ENCODE measurements at places on chromosomes 7 and 10. TPM values are rescaled to one million over a fixed set of nuclear protein-coding genes. Genes with fewer than 3 reads are reported as not detected.

DNA sequence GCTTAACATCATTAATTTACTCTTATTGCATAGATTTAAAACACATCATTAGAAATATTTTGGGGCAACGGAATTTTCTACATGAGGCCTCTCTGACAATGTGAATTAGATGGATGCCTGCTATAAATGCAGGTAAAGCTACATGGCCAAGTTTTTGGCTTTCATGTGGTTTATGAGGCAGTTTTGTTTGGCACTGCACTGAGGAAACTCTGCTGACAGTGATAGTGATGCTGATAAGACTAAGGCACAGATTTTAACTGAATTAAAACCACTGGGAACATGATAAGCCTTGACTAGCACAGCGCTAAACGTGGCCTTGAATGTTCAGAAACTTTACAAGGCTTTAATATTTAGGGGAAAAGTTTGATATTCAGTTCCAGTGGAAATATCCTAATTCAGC lies 114.3 kb upstream of the NOBOX start:
- DNase-seq = peak; percentile 27

FAM53B gene
- 15.2 TPM for total RNA-seq

DNA sequence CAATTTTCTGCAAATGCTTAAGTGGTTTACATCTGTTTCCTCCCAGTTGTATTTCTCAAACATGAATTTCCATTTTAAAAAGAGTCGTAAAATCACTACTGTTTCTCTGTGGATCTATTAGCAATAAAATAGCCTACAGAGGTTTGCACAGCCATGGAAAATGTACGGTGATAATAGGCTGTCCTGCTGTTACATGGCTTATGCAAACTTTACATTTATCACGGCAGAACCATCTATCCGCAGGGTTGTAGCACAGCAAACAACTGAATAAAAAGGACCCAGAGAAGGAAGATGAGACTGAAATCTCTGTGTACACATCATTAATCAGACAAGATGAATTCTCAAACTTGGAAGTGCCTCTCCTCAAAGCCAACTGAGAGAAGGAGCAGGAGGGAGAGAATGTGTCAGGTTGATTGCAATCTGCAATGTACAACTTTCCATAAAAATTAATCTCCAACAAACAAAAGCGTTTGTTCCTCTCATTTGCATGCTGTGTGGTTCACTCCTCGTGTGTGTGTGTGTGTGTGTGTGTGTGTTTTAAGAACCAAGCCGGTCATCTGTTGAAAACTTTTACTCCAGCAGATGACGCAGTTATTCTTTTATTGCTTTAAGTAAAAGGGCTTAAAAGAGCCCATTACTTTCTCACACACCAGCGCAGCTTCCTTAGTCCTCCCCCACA lies 279.3 kb downstream of the SKAP2 start:
- no peak for DNase-seq

- DNase-seq = peak; percentile 56
These were observed 670 bp downstream of the TPK1 start for GRCh38 chr7:144835155-144835611.

GRCh38 chr7:16397501-16398145 lies 23.7 kb downstream of the CRPPA start:
- DNase-seq = no peak

CPN1 gene
- not detected for total RNA-seq

DNA sequence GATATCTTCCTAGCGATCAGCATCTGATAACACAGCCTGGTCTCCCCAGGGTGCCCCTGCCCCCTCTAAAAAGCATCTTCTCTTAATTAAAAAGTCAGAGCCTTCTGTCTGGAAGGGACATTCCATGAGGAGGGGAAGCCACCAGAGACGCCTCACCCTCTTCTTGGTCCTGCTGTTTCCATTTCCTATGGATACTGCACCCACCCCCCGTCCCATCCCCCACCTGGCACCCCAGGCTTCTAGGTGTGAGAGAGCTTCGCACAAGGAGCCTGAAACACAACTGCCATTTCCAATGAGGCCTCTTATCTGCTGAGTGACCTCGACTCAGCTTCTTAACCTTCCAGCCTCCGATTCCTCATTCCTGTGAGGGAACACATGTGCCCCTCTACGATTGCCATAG lies 51.4 kb downstream of the COL13A1 start:
- no peak for DNase-seq

DNA sequence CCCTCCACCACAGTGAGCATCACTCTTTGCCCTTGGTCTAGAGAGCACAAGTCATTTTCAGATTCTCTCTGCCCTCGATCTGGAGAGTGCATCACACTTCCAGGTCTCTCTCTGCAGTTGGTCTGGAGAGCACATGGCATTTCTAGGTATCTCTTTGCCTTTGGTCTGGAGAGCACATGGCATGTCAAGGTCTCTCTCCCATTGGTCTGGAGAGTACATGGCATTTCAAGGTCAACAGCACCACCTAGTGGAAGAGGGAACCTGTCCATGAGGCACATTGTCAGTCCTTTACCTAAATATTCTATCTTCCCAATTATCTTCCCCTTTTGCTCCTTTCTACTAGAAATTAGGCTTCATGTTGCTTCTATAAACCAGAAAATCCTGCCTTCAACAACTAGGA lies 1139.4 kb downstream of the XPNPEP1 start:
- peak; percentile 58 for DNase-seq

DNA sequence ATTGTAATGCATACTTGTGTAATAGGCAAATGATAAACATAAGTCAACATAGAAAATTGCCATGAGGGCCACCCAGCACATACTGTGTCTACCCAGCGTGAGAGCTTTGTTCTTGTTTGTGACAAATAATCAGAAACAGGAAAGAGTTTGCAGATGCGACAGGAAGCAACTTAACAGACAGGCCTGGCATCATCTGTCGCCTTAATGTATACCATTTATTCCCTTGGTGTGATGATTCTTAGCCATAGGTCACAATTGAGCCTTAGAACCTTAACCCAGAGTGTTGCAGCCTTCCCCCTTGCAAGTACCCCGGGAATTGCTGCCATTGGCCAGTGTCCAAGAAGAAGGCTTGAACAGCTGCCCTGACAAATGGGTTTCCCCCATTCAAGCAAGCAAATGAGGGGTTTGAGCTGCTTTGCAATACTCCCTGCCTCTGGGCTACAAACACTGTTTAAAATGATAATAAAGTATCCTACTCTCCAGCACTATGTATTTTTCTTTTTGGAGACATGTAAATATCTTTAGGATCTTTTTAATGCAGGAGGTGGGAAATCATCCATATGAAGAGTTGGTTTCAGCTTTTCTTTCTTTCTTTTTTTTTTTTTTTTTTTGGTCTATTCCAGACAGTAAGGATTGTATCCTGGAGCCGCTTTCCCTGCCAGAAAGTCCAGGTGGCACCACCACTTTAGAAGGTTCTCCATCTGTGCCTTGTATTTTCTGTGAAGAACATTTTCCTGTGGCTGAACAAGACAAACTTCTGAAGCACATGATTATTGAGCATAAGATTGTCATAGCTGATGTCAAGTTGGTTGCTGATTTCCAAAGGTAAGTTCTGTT lies 80.0 kb downstream of the ZNF277 start:
- DNase-seq = peak; percentile 8

DNA sequence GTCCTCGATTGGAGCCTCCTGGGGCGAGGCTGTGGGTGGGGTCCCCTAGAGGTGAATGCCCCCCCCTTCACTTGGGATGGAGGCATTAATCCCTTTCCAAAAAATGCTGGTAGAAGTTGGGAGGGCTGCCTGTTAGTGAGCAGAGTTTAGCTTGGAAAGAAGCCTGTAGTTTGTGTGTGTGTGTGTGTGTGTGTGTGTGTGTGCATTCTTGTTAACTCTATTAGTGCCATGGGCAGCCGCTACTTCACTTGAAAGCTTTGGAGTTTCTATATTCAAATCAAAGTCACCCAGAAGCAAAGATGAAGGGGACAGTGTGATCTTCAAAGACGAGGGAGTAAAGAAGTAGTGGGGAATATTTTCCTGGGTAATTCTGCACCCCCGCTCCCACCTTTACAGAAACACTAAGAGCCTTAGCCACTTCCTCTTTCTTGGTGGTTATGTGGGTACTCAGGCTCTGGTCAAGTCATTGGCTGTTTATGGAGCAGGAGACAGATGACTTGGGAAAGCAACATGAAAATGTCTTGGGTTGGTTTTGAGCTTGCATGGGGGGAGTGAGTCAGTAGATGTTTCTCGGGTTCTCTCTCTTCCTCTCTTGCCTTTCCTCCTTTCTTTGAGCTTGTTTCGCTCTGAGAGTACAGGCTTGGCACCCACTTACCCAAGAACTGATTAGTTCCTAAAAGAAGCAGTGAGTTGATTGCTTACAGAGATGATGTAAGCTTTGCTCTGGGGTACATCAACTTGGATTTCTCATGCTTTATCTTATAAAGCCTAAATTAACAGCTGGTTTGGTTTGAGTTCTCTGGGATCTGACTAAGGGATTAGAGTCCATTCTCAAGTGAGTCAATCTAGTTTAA lies 35.9 kb downstream of the TCF7L2 start:
- DNase-seq = no peak

GRCh38 chr10:1406967-1407945 lies 330.1 kb downstream of the ADARB2 start:
- DNase-seq = no peak

DNA sequence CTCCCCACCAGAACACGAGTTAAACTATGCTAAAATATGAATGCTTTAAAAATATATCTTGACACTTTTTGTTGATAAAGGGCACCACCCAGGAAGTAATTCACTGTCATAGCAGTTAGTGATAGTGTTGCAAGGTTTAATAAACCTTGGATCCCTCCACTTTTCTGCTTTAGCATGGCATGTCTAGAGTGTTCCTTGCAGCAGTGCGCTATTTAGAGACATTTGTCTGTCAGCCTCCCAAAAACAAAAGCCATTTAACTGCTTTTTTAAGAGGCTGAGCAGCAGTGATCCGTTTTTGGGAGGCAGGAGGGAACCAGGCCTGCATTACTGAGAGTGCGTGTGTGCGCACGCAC lies 69.6 kb upstream of the RAB11FIP2 start:
- no peak for DNase-seq

- DNase-seq = no peak
These were observed 295.8 kb downstream of the CELF2 start for GRCh38 chr10:11313463-11313862.

DNA sequence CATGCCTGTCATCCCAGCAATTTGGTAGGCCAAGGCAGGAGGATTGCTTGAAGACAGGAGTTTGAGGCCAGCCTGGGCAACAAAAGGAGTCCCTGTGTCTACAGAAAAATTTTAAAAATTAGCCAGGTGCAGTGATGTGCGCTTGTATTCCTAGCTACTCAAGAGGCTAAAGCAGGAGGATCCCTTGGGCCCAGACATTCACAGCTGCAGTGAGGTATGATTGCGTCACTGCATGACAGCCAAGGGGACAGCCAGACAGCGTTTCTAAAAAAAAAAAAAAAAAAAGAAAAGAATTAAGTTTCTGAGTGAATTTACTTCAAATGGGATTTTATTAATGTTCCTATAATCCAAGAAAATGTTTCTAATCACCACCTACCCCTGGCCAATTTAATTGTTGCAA lies 87.4 kb upstream of the RNF148 start:
- no peak for DNase-seq

LRRC17 gene
- total RNA-seq = 0.89 TPM

CALY gene
- total RNA-seq = not detected

- no peak for DNase-seq
These were observed 119.2 kb downstream of the LRRC4 start for GRCh38 chr7:127911968-127912511.

DNA sequence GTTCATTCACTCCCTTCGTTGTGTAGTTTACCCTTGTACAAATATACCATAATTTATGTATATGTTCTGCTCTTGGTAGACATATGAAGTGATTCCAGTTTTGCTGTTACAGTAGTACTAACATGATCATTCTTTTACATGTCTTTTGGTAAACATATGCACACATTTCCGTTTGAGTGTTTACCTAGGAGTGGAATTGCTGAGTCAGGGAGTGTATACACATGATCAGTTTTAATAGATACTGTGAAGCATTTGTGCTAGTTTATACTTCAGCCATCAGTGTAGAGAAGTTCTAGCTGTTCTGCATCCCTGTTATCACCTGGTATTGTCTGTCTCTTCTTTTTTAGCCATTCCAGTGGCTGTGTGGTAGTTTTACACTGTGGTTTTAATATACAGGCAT lies 34.5 kb upstream of the CYP26C1 start:
- DNase-seq = no peak

ANLN gene
- 14.4 TPM for total RNA-seq

Data from dermis microvascular lymphatic vessel endothelial cell (primary cell).